ENCODE measurements at places on chromosomes 11 and 22.

DNA sequence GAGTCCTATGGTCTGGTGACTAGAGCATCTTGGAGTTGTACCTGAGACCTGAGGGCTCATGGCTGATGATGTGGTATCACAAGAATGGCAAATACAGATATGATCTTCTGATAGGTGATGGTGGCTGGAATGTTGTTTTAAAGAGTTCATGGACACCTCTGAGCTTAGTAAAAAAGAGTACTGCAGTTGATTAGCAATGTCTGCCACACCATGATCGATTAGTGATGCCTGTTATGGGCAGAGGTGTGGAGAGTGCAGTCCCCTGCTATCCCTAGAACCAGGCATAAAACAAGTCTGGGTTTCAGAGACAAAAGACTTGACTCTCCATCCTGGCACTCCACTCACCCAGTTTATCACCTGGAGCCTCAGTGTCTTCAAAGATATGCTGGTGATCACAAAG, 1.4 kb upstream of the BATF2 start:
- DNase-seq: no peak

GRCh38 chr22:47144076-47144765, 381.8 kb downstream of the TBC1D22A start:
- no peak for DNase-seq

GRCh38 chr11:104089481-104089880, 53.0 kb downstream of the DDI1 start:
- DNase-seq: no peak

- DNase-seq: no peak
These were observed 8.1 kb upstream of the SRSF8 start for GRCh38 chr11:95058621-95059020.

DNA sequence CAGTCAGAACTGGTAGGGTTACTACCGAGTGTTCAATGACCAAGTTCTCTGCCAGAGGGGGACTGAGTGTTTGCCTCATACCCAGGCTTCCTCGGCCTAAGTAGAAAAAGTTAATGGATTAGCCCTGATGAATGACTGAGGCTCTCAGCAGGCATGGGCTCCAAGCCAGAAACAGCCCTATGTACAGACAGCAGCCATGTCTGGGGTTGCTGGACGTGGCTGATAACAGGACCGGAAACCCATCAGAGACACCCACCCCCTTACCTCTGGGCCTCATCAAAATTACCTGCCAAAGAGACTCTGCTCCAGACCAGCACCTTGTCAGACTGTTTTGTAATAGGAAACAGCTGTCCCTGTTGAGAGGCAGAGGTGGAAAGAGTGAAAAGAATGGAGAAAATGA, 351.4 kb downstream of the ETS1 start:
- DNase-seq: no peak

DNA sequence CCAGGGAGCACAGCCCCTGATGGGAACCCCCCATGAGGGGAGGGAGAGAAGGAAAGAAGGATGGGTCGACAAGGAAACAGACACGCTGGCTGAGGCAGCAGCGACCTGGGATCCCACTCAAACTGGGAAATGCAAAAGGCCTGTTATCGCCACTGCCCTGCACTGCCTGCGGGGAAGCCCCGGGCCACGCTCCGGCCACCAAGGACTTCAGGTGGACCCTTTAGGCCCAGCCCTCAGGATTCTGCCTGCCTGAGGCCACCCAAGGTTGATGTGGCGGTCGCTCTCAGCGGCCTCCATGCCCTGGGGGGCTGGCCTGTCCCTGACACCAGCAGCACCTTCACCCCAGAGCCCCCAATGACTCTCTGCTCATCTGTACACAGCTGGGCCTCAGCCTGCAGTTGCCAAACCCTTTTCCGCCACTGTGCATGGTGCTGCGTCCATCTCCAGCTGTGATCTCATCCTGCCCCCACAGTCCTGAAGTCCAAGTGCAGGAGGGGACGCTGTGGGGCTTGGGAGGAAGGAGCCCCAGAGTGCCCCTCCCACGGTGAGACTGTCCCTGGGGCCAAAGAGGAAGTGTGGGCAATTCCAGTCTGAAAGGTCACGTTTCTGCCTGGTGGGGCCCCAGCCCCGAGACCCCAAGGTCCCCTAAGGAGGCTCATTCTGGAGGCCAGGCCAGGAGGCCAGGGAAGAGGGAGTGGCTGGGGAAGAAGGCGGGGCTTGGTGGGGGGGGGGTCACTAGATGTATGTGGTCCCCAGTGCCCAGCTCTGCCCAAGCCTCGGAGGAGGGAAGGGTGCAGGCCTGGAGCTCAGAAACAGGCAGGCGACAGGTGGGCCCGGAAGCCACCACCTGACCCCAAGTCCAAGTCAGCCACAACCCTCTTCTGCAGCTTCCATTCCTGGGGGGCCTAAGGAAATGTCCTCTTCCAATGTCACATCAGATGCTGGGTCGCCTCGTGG, 31.6 kb downstream of the OSBPL5 start:
- DNase-seq: no peak

GRCh38 chr22:39155421-39155820, 2.9 kb upstream of the CBX7 start:
- no peak for DNase-seq

GRCh38 chr11:47351156-47352126, 1.1 kb downstream of the MYBPC3 start:
- no peak for DNase-seq

DNA sequence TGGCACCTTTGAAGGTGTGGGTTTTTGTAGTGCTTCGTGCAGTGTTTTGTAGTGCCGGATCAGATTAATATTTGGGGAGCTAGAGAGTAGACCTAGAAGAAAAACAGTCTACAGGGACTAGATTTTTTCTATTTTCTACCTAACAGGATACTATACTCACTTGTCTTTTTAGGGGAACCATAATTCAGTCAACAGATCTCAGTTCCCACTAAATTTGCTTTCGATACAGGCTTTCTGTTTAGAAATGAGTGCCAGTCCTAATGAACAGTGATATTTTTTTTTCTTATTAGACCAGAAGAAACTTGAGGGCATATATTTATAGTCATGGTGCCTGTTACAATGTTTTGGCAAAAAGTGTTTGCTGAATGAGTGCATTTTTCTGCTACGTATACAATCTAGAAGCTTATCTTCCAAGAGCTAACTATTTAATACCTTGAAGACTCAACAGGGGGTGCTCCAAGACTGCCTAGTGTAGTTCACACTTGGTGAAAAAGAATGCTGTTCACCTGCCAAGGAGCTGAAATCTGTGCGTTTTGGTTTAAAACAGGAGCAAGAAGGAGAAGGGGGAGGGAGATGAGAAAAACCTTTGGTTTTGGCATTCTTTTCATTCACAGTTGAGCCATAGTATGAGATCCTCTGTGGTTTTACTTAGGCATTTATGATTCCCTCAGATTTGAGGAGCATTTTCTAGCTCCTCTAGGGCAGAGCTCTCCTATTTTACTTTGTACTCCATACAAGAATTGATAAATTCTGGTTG, 44.9 kb upstream of the VSTM5 start:
- DNase-seq: no peak

DNA sequence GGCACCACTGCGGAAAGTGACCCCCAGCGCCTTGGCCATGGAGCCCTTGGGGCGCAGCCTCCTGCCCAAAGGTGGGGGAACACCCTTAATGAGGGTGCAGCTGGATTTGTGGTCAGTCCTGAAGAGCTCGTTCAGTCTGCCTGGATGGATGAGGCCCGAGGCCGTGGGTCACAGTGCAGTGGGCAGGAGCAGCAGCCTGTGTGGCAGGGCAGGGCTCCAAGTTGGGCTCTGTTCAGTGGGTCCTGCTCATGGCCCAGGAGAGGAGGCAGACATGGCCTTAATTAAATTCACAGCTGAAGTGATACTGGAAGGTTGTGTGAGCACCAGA, 33.3 kb downstream of the FAM83F start:
- no peak for DNase-seq

DNA sequence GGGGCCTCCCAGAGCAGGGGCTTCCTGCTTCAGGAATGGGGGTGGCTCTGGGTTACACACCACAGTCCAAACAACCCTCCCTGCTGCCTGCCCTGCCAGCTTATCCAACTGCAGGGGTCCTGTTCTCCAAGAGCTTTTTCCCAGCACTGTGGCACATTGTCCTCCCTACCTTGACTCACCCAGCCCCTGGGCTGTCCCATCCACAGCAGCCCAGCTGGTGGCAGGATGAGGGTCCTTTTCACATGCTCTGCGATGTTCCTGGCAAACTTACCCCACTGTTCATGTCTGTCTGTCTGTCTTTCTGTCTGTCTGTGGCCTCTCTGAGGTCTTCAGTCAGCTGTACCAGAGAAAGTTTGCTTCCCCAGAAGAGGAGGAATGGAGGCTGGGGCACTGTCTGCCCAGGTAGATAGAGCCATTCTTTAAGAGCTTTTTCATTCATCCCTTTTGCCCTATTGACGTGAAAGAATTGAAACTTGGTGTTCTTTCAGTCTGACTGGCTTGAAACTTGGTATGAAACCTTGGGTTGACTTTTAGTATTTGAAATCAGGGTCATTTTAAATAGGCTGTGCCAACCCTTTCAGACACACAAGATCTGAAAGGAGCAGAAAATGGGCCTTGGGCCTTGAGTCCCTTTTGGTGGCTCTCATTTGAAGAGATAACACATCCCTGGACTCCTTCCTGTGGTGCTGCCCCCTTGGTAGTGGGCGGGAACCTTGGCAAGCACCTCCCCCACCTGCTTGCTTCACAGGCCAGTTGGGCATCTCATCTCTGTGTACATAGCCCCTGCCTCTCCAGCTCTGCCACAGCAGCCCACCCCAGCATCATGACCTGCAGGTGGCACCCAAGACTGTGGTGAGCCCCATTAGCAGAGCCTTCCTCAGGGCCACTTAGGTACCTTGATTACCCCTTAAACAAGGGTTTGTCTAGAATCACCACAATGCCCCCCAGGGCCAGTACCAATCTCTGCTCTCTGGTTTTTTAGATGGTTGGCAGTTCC, 74.6 kb upstream of the SUSD2 start:
- DNase-seq: peak; percentile 35

- DNase-seq: no peak
These were observed 33.3 kb downstream of the IGHMBP2 start for GRCh38 chr11:68936676-68937620.

DNA sequence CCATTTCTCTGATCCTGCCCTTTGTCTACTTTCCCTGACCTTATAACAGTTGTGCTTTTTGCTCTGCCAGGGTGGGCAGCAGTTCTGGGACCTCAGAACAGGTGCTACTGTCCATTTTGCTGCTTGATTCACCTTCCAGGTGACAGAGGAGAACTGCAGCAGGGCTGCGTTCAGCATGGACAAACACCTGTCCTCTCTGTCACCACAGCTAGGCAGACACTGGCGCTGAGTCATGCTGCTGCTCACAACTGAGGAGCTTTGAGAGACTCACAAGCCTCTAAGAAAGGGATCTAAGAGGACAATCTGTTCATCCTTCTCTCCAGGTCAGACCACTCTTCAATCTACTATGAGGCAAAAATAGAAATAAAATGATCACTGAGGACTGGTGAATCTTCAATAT, 1144.5 kb upstream of the CCDC90B start:
- DNase-seq: no peak

DNA sequence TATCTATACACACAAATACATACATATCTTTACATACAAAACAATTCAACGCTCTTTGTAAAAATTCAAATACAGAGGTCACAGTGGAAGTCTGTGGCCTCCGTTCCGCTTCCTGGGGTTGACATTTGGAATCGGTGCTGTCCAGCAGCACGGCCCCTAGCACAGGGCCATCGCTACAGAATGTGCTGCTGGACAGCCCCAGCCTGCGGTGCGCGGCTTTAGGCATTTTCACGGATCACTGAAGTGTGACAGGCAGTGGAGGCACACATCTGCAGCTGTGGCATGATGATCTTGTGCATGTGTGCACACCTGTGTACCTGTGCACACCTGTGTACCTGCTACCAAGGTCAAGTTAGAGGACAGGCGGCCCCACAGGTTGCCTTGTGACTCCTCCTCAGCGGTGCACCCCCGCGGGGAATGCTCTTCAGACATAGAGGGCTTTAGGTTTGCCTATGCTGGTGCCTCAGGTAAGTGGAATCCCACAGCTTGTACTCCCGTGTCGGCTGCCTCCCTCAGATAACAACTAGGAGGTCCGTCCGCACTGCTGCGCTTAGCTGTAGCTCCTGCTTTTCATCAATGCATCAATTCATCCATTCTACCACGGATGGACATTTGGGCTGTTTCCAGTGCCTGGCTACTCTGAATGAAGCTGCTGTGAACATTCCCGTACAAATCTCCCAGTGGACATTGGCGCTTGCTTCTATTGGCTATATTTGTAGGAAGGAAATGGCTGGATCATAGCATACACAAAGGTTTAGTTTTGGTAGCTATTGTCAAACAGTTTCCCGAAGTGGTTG, 29.9 kb downstream of the GAL start:
- DNase-seq: no peak

DNA sequence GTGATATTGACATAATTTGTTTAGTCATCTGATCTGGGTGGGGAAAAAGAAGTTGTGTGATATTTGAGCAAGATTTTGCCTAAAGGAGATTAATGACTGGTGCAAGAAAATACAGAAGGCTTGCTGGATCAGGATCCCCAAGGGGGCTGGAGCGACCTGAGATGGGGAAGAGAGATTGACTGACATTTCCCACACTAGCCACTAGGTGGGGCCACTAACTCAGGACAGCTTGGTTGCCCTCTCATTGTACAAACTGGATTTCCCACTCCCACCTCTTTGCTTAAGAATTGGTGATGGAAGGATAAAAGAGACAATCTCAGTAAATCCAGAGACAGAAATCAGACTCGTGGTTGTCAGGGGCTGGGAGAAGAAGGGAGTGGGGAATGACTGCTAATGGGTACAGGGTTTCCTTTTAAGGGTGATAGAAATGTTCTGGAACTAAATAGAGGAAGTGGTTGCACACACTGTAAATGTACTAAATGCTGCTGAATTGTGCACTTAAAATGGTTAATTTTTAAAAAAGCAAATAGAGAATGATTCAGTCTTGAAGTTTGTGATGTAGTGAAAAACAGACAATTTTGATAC, 50.7 kb downstream of the CTTN start:
- no peak for DNase-seq

- DNase-seq: no peak
These were observed 17.6 kb downstream of the FADS3 start for GRCh38 chr11:61873588-61874376.

- DNase-seq: no peak
These were observed 17.7 kb downstream of the CTNND1 start for GRCh38 chr11:57779276-57779675.

DNA sequence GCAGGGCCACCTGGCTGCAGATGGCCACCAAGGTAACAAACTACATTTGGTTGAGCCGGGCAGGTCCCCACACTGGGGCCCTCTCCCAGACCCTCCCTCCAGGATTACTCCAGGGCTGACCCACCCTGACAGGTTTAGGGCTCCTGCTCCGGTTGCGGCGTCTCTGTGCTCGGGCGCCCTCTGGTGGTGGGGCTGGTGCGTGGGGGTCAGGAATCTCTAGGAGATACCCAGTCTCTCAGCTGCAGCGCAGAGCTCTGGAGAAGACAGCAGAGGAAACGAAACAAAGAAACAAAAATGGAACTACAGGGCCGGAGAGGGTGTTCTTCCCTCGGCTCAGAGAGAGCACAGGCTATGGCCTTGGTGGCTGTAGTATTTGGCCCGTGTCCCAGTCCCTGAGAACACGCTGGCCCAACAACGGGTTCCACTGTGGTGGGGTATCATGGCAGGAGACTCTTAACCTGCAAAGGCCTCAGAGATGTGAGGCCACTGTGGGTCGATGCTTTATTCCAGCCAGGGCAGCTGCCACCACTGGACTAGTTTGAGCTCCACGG, 2.4 kb downstream of the C11orf96 start:
- DNase-seq: peak; percentile 61

GRCh38 chr11:35978183-35978582, 34.3 kb downstream of the LDLRAD3 start:
- no peak for DNase-seq

GRCh38 chr11:16016468-16016829, 339.9 kb downstream of the SOX6 start:
- DNase-seq: no peak
